ENCODE measurements at places on chromosomes 6 and 20.

DNA sequence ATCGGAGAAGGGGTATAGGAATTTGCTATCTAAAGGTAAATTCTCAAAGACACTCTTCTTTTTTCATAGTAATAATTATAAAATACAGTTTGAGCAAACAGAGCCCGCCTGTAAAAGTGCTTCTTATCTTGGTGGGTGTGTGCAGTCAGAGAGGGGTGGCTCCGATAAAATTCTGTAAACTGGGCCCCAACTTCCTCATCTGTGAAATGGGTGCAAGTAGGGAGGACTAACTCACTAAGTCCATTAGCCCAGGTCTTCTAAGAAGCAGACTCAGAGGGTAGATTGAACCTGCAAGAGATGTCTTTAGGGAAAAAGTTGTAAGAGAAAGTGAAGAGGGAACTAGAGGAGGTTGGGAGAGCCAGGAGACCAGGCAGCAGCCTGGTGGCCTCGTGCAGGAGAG, 245.8 kb upstream of the RREB1 start:
- no peak for DNase-seq

- DNase-seq, result no peak
These were observed 3.9 kb downstream of the CCN2 start for GRCh38 chr6:131946992-131947955.

DNA sequence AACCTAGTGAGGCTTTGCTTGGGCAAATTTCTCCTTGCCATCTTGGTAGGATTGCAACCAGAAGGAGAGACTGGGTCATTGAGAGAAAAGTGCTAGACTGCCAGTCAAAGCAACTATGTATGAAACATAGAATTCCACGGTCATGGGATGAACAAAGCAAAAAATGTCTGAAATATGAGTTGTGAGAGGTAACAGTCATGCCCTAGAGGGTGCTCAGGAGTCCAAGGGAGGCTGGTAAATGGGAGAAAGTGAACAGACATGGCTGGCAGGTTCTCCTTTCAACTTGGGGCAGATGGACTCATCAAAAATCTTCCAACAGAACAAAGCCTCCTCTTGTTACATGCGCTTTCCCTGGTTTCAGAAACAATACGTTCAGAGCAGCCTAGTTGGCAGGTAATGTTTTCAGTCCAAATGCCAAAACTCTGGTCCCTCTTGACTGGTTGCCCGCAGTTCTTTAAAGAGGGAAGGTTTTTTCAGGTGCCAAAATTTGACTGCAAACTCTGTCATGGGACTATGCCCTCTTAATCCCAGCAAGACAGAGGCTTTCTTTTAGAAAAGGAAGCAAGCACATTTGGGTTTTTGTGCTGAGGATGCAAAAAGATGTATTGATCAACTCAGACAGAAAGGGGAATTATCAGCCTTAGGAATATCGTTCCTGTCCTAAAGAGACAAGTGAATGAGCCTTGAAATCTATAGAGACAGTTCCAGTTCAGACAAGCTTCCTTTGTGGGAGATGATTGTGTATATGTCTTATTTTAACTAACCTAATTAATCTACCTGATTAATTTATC, 68.5 kb upstream of the SASH1 start:
- DNase-seq, result no peak

- DNase-seq, result no peak
These were observed 16.9 kb downstream of the ILRUN start for GRCh38 chr6:34679552-34680253.

- no peak for DNase-seq
These were observed 1.4 kb downstream of the CYB5R4 start for GRCh38 chr6:83860782-83861495.

GRCh38 chr6:156731396-156731795, 45.8 kb upstream of the ARID1B start:
- DNase-seq, result no peak

DNA sequence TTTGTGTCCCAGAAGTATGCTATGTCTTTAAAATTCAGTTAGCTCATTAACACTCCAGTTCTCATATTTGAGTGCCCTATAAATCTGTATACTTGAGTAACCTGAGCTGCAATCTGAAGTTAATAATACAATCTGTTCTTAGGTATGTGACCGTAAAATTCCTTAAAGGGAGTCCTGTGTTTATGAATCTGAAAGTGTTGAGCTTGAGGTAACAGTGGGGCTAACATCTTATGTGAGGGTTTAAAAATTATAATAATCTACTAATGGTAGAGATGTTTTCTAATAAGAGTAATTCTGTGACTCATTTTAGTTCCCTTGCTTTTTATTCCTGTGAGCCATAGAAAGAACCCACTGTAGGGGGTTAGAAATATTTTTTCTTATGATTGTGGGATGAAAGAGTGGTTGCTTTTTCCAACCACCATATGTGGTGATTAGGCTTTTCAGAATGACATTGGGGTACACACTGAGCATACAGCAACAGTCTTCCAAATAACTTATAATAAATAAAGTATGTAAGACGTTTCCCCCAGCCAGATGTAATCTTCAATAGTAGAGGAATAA, 121.2 kb downstream of the BCKDHB start:
- no peak for DNase-seq

DNA sequence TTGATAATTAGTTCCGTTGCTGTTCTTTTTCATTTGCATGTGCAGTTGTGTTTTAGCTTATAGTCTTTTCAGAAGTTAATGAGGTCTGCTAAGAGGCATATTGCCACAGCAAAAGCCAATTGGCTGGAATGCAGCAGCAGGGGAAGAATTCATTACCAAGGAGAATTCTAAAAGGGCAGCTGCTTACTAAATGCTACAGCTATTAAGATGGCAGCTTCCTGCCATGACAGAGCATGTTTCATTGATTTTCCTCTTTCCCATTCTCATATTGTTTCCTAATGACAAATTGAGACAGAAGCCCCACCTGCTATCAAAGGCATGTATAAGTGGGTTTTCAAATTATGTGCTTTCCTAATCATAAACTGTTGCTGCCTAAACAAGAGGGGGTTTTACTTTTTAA, 66.6 kb downstream of the CLVS2 start:
- DNase-seq, result no peak

- DNase-seq, result no peak
These were observed 296.6 kb downstream of the PHACTR1 start for GRCh38 chr6:13012977-13013680.

- peak; percentile 87 for DNase-seq
These were observed 31.4 kb upstream of the MARCKS start for GRCh38 chr6:113825781-113826180.

DNA sequence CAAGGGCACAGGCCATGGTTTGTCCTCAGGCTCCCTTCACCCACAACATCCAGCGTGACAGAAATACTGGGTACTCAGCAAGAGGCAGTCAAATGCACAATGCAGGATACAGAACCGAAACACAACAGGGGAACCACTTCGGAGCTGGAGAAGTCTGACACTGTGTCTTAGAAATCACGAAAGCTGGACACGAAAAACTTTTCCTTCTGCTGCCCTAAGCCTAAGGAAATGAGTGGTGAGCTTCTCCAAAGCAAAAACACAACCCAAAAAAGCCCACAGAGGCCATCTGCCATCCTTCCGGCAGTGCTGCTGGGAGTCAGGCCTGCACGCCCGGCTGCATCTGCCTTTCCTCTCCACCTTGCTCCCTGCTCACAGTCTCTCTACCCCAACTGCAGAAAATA, 106.3 kb downstream of the SLC23A2 start:
- no peak for DNase-seq

DNA sequence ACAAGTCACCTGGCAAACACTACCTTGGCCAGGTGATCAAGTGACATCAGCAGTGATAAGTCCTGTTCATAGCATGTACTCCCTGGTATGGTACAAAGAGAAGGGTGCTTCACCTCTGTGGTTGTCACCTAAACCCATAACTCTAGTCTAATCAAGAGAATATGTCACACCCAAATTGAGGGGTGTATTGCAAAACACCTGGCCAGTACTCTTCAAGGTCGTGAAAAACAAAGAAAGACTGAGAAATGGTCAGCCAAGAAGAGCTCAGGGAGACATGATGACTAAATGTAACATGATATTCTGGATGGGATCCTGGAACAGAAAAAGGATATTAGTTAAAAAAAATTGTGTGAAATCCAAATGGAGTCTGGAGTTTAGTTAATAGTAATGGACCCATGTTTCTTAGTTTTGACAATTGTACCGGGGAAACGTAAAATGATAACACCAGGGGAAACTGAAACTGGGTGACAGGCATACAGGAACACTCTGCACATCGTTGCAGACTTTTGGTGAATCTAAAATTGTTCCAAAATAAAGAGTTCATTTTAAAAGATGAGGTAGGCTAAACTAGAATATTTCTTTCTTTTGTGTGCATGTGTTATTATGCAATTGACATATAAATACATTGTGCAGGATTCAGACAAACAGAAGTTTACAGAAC, 262.0 kb downstream of the CDC5L start:
- no peak for DNase-seq

DNA sequence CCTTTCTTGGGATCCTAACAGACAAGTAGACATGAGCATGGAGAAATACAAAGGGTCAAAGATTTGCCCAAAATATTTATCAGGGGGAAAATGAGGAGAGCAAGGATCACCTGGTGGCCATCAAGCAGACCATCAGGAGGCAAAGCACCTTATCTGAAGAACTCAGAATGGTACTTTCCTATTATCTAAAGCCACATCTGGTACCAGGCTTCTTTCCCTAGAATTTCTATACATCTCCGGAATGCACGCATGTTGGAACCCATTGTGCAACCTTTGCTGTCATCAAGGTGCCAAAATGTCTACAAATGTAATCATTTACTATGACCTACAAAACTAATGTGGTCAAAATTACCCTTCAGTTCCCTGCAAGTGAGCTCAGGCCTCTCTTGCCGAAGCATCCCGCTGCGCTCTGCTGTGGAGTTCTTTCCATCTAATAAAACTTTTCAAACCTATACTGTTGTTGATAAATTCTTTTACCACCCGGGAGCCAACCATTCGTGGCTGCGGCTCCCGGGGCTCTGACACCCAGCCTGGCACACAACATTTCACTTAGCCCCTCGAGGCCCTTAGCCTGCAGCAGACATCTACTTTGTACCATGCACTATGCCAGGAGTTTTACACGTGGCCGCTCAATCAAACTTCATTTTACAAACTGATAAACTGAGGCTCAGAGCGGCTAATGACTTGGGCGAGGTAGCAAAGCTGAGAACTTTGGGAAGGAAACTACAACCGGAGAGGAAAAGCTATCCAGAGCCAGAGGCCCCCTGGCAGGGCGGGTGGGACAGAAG, 3.8 kb upstream of the CPXM1 start:
- DNase-seq, result no peak

DNA sequence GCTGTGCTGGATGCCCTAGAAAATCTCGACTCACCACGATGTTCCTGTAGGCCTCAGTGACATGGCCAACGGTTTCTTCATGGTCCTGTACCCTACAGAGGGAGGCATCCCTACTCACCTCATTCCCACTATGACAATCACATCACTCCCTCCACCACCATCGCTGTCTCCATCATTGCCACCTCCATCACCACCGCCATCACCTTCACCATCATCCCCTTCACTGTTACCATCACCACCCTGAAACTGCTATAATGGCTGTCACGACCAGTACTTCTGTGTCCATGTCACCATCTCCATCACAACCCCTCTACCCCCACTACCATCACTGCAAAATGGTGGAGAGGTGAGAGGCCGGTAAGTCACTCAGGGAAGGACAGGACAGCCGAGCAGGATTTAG, 29.8 kb upstream of the MRPS18A start:
- no peak for DNase-seq

GRCh38 chr6:14153228-14153627, 35.7 kb downstream of the CD83 start:
- DNase-seq, result no peak

DNA sequence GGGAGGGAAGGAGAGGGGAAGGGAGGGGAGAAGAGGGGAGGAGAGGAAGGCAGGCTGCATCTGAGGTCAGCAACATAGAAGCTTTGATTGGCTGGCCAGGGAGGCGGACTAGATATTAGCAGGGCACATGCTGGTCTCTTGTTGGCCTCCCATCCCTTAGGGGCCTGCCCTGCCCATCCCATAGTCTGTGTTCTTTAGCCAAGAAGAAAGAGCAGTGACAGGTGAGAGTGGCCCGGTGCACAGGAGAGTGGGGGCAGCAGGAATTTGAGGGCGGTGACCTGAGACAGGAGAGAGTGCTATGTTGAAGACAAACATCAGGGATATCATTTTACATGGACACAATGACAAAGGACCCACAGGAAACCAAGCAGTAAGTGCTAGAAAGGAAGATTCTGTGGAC, 413.5 kb downstream of the SYNE1 start:
- DNase-seq, result no peak

GRCh38 chr6:166950443-166950821, 5.9 kb downstream of the RNASET2 start:
- no peak for DNase-seq

- no peak for DNase-seq
These were observed 36.4 kb upstream of the HLA-E start for GRCh38 chr6:30452736-30453507.

DNA sequence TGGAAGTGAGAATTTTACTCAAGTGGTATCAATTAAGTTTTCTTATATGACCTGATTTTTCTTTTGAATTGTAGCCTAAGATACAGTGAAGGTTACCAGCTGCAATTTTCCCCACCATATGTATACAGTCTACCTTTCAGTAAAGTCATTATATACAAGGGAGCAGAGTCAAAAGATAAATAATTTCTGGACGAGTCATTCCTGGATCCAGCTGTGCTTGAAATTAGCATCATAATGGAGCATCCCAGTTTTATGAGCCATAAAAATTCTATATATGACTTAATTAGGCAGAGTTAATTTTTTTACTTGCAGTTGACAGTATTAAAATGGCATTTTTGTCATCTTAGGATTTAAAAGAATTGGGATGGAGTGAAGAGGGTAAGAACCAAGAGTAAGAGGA, 1008.4 kb downstream of the PHF3 start:
- DNase-seq, result no peak

DNA sequence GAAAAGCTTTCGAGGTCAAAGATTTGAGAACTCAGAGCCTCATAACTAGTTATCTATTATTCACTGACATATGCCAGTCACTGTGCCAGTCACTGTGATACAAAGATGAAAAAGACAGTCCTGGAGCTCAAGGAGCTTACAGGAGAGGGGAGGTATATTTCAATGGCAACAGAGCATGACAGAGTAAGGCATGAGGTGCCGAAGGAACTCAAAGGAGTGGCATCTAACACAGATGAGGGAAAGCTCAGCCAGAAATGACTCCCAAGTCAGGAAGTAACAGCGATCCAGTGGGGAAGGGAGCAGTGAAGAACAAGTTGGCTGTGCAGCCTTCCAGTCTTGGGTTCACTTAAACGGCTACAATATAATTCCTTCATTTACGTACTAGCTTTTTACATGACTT, 46.6 kb downstream of the DTNBP1 start:
- no peak for DNase-seq

DNA sequence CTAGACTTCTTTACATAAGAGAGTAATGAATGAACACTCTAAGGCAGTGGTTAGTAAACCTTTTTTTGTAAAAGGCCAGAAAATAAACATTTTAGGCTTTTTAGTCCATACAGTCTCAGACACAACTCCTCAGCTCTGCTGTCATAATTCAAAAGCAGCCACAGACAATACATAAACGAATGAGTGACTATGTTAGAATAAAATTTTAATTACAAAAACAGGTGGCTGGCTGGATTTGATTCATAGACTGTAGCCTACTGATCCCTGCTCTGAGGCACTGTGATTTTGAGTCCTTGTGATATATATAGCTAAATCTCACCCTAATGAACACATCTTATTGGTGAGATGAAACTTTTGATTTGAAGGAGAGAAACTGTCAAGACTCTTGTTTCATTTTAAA, 155.1 kb downstream of the AIG1 start:
- no peak for DNase-seq

- no peak for DNase-seq
These were observed 34.0 kb downstream of the NCOA6 start for GRCh38 chr20:34791289-34792020.

Measured in tibial artery (tissue), 4 donors.